ENCODE measurements at places on chromosomes 2 and 18.
A peak's percentile ranks its signal among the peaks of the same experiment; 100 is the strongest.

DNA sequence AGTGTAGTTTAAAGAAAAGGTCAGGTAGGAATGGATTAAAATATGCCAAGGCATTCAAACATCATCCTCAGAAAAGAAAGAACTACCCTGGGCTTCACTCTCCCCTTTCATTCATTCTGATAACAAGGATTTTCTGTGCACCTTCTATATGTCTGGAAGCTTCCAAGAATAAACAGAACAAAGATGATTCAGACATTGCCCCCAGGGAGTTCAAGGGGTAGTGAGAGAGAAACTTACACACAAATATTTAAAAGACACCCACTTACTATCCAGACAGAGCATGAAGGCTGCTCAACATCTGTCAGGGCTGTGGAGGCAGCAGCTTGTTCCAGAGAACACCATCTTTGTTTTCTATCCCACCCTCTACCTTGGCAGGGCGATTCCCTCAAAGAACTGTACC, 140.5 kb downstream of the ALK start:
- no peak for DNase-seq

DNA sequence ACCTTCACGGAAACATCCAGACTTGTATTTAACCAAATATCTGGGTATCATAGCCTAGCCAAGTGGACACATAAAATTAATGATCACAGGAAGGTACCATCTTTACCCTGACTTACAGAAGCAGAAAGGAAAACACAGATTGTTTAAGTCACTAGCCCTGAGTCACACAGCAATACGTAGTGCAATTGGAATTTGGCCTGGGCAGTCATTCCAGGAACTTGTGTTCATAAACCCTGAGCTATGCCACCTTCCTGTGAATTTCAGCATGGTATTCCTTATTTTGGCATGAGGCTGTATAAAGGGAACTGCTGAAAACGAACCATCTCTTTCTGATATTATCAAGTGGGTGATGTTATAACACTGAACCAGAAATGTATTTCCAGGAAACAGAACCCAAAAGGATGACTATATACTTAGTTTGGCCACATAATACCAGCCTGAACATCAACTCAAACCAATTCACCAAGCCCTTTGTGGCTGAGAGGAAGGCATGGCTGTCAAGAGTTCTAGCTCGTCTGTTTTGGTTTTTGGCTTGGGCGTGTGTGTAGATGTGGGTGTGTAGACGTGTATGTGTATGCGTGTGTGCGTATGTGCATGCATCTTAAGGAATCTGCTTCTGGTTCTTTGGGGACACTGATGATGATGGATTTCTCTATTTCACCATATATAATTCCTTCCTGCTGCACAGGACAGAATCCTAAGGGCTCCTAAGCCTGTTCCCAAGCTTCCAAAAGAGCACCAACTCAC, 533.4 kb upstream of the ID2 start:
- no peak for DNase-seq

- DNase-seq = no peak
Measured at GRCh38 chr2:190875891-190876290, 4.7 kb upstream of the GLS start.

- DNase-seq = no peak
Measured at GRCh38 chr2:12809526-12809925, 92.8 kb downstream of the TRIB2 start.

DNA sequence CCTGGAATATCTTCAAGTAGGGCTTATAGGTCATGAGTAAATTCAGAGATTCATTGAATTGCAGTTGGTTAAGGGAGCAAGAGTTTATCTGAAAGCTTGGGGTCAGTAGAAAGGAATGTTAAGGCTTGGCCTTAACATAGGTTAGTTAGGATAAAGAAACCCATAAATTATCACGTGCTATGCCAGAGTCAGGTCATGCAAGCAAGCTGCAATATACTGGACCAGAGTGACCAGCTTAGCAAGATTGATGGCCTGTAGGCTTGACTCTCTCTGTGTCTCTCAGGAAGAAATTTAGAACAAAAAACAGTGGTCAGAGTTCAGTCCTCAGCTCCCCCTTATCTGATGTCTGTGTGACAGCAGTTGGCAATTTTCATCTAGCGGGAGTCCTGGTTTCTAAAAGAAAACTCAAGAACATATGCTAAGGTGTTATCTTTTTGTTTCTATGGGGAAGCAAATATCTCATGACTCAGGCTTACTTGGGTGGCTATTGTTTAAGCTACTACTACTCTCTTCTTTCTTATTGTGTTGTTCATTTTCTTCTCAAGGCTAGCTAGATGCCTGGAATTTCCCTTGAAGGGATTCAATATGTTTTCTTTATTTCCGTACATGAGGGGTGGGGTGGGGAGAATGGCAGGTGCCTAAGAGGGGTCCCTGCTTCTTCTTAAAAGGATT, 28.7 kb upstream of the MARCO start:
- no peak for DNase-seq

- DNase-seq = peak; percentile 66
Measured at GRCh38 chr2:234483568-234484251, 13.2 kb downstream of the ARL4C start.

DNA sequence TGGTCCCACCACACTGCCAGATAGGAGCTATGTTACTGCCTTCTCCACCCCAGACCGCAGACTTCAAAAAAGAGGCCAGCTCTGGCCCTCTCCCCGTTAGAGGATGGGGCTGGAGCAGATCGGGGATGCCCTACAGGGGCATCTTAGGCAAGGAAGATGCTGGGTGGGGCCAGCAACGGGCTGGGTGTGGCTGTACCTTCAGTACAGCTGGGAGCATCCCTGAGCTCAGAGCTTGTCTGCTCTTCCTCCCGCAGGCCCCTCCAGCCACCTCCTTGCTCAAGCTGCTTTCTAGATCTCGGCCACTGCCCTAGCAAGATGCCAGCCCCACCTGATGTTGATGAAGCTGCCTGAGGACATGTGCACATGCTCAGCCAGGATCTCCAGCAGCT, 9.8 kb downstream of the PTPRN start:
- DNase-seq = no peak

DNA sequence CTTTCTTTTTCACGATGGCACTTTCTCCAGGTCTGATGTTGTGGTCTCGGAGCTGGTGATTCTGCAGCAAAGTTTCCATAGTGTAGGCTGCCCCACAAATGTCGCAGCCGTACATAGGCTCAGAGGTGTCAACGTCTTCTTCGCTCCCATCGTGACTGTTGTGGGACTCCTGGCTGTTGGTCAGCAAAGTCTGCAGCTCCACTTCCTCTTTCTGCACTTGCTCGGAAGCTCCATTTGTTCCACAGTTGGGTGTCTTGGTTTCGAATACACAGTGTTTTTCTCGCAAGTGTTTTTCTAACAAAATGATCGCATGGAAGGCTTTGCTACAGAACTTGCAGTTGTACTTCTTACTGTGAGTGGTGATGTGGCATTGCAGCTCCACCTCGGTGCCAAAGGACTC, 126.8 kb downstream of the ZNF521 start:
- DNase-seq = no peak
